ENCODE measurements at places on chromosomes 11 and 22.

DNA sequence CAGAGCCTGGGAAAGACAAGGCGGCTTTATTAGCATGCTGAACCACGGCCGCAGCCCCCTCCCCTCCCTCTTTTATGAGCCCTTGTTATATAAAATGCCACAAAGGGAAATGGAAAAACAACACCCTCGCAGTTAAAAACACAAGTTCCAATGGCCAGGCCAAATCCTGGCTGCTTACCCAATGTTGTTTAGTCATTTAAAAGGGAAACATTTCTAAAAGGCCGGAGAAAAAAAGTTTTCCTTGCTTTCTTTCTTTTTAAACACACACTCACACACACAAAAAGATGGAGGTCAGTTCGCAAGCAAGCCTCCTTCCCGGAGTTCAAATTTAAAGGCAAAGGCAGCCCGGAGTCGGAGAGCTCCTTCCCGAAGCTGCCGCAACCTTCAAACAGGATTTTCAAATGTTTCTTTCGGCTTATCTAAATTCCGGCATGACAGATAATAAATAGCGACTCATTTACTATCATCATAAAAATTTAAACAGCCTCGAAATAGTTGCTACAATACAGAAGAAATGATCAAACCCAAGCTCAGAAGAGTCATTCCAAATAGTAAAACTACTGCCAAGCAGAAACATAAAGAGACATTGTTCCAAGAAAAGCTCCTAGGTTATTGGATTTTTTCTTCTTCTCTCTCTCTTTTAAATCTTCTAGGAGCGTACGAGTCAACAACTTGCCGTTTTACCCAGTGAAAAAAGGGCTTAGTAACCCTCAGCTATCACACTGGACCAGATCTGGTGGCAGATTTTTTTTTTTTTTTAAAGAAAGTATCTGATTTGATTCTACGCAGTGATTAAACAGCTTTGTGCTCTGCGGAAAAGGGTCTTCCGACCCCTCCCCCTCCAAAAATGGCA lies 3.5 kb downstream of the PHF21B start:
- no peak for DNase-seq

DNA sequence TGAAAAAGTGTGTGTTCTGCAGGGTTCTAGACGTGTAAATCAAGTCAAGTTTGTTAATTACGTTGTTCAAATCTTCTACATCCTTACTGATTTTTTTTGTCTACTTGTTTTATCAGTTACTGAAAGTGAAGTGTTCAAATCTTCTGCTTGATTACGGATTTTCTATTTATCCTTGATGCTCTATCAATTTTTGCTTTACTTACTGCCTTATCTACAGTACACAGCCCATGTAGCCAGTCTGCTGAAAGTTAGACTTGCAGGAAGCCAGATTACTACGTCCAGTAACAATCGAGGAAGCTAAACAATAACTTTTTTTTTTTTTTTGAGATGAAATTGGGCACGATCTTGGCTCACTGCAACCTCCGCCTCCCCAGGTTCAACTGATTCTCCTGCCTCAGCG lies 15.6 kb upstream of the C11orf24 start:
- DNase-seq: no peak

- DNase-seq: peak; percentile 73
Observed at GRCh38 chr11:14861680-14862079, 30.4 kb downstream of the CYP2R1 start.

DNA sequence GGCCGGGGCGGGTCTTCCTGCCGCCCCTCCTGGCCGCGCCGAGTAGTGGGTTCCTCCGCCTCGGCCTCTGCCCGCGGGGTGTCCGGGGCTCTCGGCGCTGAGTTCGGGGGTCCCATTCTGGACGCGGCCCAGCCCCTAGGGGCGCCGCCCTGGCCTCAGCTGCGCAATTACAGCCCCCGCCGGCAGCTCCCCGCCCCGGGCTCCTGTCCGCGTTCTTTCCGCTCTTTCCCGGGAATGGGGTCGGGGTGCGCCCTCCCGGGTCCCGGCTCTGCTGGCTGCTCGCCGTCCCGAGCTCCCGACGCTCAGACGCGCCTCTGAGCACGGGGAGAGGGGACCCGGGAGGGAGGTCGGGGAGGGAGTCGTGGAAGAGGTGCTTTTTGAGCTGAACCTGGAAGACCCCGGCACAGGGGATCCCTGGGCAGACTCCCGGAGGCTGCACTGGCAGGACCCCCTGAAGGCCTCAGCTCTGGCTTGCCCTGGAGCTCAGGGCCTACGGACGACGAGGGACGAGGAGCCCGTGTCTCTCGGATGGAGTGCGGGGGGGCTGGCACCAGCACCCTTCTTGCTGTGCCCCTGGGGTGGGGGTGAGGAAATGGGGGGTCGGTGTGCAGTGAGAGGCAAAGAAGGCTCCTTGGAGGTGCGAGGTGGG lies 558 bp downstream of the TSPAN4 start:
- DNase-seq: no peak

- no peak for DNase-seq
Observed at GRCh38 chr22:27164781-27165503, 507.6 kb downstream of the MIAT start.

- DNase-seq: no peak
Observed at GRCh38 chr11:133034929-133035328, 497.4 kb downstream of the OPCML start.

- DNase-seq: no peak
Observed at GRCh38 chr11:132528181-132528580, 1004.1 kb downstream of the OPCML start.

GRCh38 chr11:130609121-130610035 lies 160.9 kb downstream of the ADAMTS15 start:
- DNase-seq: no peak

GRCh38 chr22:37607935-37608476 lies 628 bp upstream of the GGA1 start:
- no peak for DNase-seq

- no peak for DNase-seq
Observed at GRCh38 chr11:133339495-133340140, 192.7 kb downstream of the OPCML start.

- DNase-seq: no peak
Observed at GRCh38 chr11:72671152-72672099, 2.8 kb downstream of the PDE2A start.

DNA sequence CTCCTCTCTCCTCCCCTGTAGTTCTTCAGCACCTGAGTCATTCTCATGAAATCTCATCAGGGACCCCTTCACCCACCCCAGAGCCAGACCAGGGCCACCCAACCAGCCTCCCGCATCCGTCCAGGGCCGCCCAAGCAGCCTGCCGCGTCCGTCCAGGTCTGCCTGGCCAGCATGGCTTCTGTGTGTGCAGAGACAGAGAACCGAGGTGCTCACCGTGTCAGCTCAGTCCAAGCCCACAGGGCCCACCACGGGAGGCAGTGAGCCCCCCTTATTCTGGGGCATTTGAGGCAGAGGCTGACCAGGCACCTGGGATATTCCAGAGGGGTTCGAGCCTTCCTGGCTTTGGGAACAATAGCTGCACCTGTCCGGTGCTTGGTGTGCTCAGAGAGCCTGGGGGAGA lies 1117.3 kb downstream of the BRD1 start:
- no peak for DNase-seq

DNA sequence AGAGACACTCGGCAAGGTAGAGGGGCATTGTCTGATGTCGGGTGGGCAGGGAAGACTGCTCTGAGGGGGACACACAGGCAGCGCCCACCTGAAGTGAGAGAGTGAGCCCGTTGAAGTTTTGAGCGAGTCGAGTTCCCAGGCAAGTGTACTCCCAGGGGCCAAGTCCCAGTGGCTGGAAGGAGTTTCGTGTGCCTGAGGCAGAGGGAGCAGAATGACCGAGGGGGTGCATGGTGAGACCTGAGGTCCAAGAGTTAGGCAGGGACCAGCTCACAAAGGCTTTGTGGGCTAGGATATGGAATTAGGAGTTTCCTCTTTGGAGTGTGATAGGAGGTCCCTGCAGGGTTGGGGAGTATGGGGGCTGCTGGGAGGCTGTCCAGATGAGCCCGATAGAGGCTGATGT lies 6.2 kb downstream of the SCN2B start:
- no peak for DNase-seq

DNA sequence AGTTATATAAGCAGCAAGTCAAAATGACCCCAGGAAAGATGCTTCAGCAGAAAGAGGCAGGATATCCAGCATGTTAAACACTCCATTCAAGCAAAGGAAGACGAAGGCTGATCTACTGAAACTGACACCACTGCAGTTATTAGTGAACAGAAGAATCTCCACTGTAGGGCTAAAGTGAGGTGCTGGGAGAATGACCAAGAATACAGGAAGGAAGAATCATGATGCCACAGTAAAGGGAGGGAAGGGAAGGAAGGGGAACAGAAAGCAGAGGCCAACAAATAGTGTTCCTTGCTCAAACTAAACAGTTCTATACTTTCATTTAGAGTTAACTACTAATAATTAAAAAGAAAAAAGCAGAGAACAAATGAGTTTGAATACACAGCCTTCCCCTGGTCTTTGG lies 92.5 kb downstream of the SIK3 start:
- DNase-seq: peak; percentile 18

DNA sequence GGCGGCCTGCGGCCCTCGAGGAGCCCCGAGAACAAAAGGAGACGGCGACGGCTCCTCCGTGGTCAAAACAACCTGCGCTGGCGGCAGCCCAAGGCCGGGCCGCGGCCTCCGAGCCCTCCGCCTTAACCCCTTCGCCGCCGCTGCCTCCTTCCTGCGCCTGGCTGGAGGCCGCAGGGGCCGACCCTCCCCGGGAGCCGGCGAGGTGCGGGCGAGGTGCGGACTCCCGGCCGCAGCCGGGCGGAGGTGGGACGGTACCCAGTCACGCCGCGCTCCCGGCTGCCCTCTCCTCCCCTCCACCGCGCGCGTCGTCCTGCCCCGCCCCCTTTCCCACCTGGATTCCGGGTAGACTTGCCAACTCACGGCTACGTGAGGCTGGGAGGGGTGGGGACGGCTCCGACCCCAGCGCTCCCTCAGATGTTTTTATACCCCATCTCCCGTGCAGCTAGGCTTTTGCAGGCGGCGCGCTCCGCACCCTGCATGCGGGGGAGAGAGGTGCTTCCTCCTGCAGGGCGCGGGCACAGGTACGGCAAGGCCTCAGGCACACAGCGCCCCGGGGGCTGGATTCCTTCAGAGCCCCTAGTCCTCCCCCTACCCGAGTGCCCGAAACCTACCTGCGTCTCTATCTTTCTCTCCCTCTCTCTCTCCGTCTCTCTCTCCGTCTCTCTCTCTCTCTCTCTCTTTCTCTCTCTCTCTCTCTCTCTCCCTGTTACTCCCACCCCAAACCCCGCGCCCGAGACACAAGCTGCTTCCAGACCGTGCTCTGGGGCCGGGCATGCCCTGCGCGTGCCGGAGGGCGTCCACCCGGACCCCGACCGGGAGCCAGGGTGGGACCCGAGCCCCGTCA lies 2.0 kb downstream of the PDGFB start:
- DNase-seq: peak; percentile 86

DNA sequence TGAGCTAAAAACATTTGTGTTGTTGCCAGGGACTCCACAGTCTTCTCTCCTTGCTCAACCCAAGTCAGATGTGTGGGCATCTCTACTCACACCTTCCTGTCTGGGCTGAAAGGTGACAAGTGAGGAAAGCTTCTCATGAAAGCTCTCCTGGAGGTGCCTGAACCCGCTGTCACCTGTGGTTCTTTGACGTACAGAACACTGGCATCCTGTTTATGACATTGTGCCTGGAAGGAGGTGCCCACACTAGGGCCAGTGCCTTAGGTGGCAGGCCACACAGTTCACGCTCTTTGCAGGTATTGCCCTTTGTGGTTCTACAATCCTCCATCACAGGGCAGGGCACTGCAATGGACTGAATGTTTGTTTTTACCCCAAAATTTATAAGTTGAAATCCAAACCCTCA lies 108.5 kb downstream of the CD44 start:
- no peak for DNase-seq

DNA sequence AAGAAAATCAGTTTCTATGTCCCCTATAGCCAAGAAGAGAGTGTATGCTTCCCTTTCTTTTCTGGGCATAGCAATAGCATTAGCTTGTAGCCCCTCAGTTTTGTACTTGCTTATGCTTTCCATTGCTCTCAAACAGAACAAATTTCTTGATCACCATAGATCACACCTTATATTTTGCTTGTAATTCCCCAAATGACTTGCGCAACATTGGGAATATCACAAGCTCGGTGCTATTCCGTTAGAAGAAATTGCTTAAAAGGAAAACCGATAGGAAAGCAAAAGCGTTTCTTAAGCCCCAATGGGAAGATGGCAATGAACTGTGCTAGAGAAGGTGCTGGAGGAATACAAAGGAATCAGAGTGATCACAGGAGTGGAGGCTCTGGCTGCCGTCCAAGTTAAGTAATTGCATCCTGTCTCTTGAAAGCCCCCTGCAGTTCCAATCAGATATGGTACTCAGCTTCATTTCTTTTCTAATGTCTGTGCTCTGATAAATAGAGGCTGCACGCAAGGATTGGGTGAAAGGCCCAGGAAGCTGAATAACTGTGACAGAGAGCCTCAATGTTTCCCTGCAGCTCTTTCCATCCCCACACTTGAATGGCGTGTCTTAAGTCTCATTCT lies 182.1 kb upstream of the KIRREL3 start:
- no peak for DNase-seq

DNA sequence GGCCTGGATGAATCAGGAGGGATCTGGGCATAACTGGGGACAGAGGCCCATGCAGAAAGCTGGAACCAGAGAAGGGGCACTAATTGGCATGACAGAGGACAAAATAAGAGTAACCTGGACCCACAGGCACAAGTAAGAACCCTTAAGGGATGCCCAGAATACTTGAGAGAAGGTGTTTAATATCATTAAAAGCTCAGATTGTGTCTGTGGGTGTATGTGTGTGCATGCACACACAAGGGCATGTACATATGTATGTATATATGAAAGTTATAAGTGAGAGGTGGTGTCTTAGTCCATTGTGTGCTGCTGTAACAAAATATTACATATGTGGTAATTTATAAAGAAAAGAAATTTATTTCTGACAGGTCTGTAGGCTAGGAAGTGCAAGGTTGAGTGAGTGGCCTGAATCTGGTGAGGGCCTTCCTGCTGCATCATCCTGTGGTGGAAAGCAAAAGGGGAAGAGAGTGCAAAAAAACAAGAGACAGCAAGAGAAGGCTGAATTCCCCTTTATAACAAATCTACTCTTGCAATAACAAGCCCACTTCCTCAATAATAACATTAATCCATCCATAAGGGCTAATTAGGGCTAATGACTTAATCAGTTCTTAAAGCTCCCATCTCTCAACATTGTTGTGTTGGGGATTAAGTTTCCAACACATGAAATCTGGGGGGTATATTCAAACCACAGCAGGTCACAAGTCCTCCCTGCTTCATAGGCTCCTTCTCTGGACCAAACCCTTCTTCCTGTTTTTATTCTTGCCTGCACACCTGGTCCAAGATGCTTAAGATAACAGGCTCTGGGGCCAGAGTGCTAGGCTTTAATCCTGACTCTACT lies 68.3 kb upstream of the POU2AF2 start:
- no peak for DNase-seq

GRCh38 chr11:118609380-118610224 lies 2.2 kb downstream of the PHLDB1 start:
- DNase-seq: no peak

- DNase-seq: no peak
Observed at GRCh38 chr11:134330611-134331353, 1.0 kb upstream of the GLB1L2 start.

DNA sequence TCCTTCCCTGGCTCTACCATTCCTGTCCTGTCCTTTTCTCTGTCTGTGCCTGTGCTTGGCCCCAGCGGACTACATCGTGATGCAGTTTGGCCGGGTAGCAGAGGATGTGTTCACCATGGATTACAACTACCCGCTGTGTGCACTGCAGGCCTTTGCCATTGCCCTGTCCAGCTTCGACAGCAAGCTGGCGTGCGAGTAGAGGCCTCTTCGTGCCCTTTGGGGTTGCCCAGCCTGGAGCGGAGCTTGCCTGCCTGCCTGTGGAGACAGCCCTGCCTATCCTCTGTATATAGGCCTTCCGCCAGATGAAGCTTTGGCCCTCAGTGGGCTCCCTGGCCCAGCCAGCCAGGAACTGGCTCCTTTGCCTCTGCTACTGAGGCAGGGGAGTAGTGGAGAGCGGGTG lies 20.4 kb downstream of the TUB start:
- no peak for DNase-seq

- no peak for DNase-seq
Observed at GRCh38 chr11:131345406-131345805, 25.0 kb upstream of the NTM start.

Data from RPMI8226 (cell line).